CD4-positive, alpha-beta T cell treated with Interleukin-21 for 1 hour (primary cell): ENCODE measurements at places on chromosomes 7 and 10.

DNA sequence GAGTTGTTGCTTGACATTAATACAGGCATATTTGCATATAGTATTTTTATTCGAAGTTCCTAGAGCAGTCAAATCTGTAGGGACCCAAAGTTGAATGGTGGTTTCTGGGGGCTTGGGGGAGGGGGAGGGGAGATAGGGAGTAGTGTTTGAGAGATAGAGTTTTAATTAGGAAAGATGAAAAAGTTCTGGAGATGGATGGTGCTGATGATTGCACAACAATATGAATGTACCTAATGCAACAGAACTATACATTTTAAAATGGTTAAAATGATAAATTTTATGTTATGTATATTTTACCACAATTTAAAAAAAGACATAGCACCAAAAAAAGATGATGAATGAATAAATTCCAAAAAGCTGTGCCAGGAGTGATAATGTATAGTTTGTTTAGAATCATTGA, 41.8 kb downstream of the STK31 start:
- DNase-seq, result no peak

GRCh38 chr10:12397941-12398340, 48.6 kb downstream of the CAMK1D start:
- DNase-seq, result no peak

- DNase-seq, result no peak
These were observed 4.6 kb upstream of the SMARCD3 start for GRCh38 chr7:151252961-151253711.

DNA sequence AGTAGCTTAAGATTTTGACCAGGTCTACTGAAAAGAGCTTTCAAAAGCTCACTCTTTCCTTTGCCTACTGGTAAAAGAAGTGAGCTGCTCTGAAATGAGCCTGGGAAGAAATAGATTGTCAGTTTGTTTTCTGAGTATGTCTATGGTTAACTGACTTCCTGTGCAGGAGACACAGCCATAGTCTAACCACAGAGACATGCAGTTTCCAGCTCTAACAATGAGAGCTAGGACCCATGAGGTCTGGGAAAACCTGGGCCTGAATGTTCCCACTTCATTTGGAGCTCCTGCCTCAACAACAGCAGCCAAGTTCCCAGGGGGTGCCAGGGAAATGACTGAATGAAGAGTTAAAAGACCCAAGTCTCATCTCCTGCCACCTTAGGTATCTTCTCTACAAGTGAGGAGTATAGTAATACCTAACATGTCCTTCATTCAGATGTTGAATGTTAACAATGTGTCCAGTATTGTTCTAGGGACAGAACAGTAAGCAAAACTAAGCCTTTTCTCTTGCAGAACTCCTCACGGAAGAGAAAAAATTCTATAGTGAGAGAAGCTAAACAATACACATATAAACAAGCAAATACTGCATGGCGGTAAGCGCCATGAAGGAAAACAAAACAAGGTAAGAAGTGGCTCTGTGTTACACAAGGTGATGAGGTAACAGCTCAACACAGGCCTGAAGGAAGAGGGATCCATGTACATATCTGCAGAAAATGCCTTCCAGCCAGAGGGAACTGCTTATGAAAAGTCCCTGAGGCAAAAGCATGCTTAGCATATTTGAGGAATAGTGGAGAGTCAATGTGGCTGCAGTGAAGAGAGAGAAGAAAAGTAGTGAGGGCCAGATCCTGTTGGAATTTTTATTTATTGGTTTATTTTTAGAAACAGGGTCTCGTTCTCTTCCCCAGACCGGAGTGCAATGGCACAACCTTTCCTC, 26.4 kb upstream of the ANKRD1 start:
- DNase-seq, result no peak

DNA sequence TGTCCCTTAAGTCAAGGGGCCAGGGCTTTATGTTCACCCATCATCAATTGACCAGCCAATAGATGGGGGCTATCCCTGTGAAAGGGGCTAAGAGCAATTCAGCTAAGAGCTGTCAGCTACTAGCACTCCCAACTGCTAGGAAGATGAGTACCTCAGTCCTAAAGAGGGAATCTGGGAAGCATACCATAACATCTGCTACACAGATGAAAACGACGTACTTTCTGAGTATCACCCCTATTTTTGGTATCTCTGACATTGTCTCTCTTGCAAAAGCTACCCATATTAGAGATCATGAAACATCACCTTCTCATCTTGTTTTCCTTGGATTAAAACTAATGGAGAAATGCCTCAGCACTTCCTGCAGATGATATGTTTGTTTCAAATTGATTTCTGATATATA, 7.5 kb upstream of the SMNDC1 start:
- DNase-seq, result no peak

- no peak for DNase-seq
These were observed 54.3 kb downstream of the EGFR start for GRCh38 chr7:55073051-55073511.

DNA sequence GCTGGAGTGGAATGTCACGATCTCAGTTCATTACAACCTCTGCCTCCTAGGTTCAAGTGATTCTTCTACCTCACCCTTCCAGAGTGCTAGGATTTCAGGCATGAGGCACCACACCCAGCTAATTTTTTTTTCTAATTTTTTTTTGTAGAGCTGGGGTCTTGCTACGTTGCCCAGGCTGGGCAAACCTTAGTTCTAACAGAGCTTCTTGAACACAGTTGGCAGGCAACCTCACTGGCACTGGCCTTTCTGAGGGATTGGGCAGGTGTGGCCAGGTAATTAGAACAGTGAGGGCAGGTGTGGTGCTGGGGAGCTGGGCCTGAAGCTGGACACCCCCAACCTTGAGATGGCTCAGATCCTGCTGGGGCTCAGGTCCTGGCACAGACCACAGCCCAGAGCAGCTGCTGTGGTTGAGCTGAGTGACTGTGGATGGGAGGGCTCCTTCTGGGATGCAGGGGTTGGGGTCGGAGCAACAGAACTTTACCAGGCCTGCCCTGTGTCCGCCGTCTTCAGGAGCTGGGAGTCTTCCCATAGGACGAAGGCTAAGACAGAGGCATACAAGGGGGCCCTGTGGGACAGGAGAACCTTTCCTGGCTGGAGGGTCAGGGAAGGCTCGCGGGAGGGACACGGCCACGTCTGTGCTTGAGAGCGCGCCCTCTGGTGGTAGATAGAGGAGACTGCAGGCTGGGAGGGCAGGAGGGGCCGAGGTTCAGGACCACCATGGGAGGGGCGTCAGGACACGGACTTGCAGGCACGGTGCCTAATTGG, 48.2 kb downstream of the COL26A1 start:
- DNase-seq, result peak; percentile 29

GRCh38 chr7:41037691-41038090, 665.2 kb downstream of the INHBA start:
- DNase-seq, result no peak

DNA sequence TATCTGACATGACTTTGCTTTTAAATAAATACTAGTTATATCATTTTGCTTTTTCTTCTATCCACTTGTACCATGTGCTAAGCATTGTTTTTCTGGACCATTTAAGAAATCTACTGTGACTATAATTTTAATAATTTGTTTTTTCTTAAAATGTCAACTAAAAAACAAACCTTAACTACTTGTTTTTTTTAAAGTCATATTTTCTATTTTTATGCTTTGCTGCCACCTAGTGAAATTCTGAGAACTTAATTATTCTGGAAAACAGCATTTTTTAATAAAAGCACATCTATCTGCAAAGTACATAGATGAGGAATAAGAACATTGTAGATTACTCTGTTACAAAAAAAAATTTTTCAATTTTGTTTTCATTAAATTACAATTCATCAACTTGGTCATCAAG, 47.4 kb downstream of the ORC5 start:
- DNase-seq, result peak; percentile 5

- DNase-seq, result no peak
These were observed 279.0 kb downstream of the ELFN1 start for GRCh38 chr7:1948887-1949680.

DNA sequence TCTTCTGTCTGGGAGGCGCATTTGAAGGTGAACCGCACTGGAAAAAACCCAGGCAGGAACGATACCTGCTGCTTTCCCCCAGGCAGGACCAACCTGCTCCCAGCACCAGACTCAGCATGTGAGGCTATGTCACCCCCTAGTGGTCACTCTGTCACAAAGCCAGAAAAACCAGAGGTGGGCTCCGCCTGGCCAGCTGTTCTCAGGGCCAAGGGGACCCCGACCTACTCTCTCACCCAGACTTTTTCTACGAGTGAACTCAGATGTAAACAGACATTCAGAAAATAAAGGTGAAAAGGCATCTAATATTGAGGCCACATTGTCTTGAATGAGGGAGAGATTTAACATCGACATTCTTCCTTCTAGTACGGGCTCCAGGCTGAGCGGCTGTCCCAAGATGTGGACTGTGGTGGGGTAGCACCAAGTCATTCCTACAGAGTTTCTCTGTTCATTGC, 117.3 kb downstream of the PRKAG2 start:
- DNase-seq, result peak; percentile 67

GRCh38 chr10:100245484-100246220, 16.3 kb upstream of the CHUK start:
- DNase-seq, result no peak

- no peak for DNase-seq
These were observed 509.0 kb downstream of the GATA3 start for GRCh38 chr10:8563478-8563877.

- no peak for DNase-seq
These were observed 3.9 kb upstream of the CNNM1 start for GRCh38 chr10:99325281-99325680.

DNA sequence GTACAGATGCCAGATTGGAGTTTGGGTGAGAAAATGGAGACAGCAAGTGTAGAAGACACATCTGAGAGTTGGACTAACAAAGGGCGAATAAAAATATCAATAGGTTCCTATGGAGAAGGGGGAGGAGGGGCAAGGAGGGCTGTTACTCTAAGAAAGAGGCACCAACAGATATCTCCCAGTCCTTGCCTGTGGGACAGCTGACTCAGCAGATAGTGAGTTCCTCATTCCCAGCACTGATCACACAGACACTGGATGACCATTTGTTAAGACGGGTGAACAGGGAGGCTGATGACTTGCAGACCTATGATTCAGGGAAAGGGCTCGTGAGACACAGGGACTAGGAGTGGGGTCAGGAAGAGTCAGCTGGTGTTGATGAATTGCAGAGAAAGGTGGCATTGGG, 5.7 kb upstream of the PRR15 start:
- DNase-seq, result no peak

DNA sequence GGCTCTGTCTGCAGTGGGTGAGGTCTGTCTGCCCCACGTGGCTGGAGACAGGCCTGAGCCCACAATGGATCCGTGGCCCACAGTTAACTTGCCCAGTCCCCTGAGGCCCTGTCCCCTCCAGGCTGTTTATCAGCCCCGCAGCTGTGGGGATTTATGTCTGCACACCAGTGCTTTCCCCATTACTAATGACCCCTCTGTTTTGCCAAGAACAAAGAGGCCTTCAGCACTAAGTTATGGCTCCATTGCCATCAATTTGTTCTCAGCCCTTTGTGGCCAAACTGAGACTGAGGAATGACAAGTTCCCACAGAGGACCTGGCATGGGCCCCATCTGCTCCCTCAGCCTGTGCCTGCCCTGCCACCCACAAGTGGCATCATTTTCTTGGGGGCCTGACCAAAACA, 138.2 kb downstream of the C10orf105 start:
- no peak for DNase-seq

GRCh38 chr10:18303851-18304801, 163.9 kb downstream of the CACNB2 start:
- DNase-seq, result no peak

- no peak for DNase-seq
These were observed 103.4 kb downstream of the PRTFDC1 start for GRCh38 chr10:24849051-24849450.

- DNase-seq, result no peak
These were observed 3.0 kb downstream of the ZFAND2A start for GRCh38 chr7:1156782-1157535.
